Cardiac fibroblast (primary cell): ENCODE measurements at places on chromosomes 13 and 19.

GRCh38 chr13:101746513-101746912, 294.0 kb downstream of the ITGBL1 start:
- DNase-seq = no peak

- DNase-seq = no peak
Observed at GRCh38 chr13:22189176-22190048, 518.5 kb downstream of the FGF9 start.

- no peak for DNase-seq
Observed at GRCh38 chr13:45016792-45017425, 27.6 kb downstream of the GPALPP1 start.

GRCh38 chr19:29952177-29952576, 10.1 kb downstream of the URI1 start:
- peak; percentile 52 for DNase-seq

GRCh38 chr19:6087074-6087571, 23.2 kb downstream of the RFX2 start:
- no peak for DNase-seq

DNA sequence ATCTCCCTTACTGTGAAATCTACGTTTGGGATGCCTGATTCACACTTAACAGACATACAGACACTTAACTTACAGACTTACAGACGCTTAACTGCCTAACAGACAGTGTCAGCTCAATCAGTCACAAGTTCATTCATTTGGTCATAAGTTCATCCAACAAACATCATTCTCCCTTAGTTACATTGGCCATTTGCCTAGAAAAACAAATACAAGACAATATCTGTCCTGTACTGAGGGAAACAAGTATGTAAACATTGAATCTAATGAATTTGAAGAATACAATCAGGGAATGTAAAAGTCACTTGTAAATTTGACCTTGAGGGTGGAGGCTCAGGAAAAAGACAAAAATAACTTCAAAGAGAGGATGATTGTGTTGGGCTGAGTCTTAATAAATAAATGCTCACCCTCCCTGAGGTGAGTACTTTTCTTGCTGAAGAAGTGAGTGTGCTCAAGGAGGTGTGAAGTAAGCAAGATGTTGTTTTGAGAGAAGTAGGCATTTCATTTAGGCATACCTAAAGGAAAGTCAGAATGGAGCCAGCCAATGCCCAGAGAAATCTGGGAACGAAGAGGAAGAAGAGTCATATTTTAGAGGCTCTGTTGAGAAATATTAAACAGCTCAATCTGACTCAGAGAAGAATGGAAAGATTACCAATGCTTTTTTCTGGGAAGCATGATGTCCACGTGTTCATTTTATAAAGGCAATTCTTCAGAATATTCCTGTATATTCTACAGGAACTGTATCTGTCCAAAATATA, 958.4 kb upstream of the SLC10A2 start:
- peak; percentile 71 for DNase-seq

DNA sequence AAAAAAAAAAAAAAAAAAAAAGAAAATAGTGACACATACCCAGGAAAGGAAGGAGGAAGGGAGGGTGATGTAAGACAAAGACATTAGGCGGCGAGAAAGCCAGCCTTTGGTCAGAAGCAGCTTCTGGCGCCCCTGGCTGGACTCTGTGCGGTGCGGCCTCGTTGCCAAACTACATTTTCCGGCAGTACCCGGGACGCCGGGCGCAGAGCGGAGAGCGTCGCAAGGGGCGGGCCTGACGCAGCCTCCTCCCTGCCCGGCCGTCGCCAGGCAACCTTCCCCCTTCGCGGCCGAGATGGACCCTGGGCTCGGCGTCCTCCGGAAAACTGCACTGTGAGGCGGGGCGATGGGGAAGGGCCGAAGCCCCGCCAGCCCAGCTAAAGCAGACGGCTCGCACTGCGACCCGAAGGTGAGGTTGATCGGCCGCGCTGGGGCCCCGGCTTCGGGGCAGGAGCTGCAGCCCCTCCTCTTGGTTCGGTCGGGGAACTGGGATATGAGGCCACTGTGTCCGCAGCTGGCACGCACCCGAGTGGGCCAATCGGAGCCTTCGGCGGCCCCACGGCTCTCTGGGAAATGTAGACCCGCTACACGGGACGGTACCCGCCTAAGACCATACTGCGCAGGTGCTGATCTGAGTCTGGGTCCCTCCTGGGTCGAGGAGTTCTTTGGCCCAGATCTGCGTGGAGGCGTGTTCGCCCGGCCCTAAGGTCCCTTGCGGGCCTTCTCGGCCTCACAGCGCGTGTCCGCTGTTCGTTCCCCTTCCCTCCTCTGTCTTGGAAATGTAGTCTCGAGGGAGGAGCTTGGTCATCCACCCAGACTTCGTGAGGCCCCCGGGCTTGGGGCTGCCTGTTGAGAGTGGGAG, 2.3 kb upstream of the MZF1 start:
- peak; percentile 95 for DNase-seq

DNA sequence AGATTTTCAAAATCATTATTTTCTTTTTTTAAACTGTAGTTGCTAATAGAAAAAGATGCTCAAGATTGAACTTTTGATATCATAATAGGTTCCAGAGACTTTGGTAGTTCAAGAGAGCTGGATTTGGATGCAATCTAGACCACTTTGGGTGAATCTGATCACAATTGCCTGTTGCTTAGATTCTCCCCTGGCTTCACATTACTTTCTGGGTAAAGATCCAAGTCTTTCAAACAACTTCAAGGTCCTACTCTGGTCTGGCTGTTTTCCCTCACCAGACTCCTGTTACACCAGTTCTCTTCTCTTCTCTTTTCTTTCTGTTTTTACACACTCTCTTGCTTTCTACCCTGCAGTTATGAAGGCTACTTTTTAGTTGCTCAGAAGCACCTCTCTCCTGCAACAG, 7.4 kb upstream of the SPRY2 start:
- DNase-seq = no peak

DNA sequence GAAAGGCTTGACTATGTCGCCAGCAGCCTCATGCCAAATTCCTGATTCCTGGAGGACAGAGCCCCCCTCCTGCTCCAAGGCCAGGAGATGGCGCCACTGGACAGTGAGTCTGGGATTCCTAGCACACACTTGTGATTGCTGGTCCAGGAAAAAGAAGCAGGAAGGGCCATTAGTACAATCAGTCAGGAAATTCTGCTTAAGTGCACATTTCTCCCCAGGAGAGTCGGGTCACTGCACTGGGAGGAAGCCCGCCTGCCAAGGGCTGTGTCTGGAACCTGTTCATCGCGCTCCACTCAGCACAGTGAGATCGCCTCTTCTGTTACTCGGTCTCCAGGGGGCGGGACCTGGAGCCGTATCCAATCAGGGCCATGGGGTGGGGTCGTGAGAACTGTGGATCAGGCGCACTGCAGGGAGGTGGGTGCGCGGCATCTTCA, 65.1 kb downstream of the ZNF823 start:
- DNase-seq = peak; percentile 71

GRCh38 chr13:43408274-43408673, 378.5 kb downstream of the ENOX1 start:
- no peak for DNase-seq

- DNase-seq = no peak
Observed at GRCh38 chr13:102033386-102033785, 368.5 kb downstream of the FGF14 start.

DNA sequence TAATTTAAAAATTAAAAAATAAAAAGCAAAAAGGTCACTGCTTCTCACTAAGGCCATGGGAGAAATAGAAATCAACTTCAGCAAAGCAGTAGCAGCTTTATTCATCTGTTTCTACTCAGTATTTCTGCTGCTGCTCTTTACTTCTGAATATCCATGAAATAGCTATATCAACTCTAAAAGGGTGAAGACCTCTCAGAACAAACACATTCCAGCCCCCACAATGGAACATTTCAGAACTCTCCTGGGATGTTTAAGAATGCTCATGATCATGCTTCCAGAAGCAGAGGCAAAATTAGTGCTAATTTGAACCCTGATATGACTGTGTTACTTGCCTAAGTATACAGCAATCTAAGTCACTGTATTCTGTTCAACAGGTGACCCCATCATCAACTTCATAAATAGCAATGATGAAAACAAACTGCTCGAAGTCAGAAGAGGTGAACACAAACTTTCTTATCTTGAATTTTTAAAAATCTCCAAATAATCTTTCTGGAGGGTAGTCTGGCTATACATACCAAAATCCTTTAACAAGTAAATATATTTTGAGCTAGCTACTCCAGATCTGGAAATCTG, 29.6 kb upstream of the DOCK9 start:
- DNase-seq = no peak

- DNase-seq = no peak
Observed at GRCh38 chr19:4385291-4386040, 14.9 kb downstream of the SH3GL1 start.

GRCh38 chr19:35217649-35217990, 10.9 kb downstream of the FAM187B start:
- no peak for DNase-seq

DNA sequence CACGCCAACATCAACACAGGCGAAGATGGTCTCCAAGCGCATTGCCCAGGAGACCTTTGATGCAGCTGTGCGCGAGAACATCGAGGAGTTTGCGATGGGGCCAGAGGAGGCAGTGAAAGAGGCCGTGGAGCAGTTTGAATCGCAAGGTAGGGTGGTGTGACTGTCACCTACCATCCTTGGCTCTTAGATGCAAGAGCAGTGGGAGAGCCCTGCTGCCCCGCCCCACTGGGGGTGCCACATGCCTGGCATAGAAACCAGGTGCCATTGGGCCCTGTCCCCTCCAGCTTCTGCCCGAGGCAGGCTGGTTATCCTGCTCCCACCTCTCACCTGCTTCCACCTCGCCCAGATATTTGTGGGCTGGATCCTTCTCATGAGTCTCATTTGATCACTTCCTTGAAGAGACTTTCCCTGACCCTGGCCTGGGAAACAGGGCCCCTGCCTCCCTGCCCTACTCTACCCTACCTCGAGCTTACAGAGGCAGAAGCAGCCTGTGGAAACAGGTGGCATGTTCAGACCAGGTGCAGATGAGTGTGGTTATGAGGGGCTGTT, 9.4 kb downstream of the ARMC6 start:
- DNase-seq = no peak

GRCh38 chr13:34310539-34310938, 492.6 kb downstream of the RFC3 start:
- no peak for DNase-seq

DNA sequence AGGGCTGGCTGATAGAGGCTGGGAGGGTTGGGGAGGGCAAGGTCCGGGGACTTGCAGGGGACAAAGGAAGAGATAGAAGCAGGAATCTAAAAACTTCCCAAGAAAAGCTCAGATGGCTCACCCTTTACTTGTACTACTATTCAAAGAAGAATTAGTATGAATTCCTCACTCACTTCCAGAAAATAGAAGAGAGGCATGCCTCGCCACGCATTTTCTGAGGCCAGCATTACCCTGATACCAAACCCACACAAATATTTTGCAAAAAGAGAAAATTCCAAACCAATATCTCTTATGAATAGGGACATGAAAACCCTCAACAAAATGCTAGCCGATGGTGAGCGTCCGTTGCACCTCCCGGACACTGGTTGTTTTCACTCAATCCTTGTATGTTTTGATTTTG, 54.0 kb downstream of the ING1 start:
- DNase-seq = no peak

GRCh38 chr13:31595563-31595962, 143.8 kb upstream of the RXFP2 start:
- DNase-seq = peak; percentile 37

- no peak for DNase-seq
Observed at GRCh38 chr13:21735701-21736401, 65.0 kb downstream of the FGF9 start.

DNA sequence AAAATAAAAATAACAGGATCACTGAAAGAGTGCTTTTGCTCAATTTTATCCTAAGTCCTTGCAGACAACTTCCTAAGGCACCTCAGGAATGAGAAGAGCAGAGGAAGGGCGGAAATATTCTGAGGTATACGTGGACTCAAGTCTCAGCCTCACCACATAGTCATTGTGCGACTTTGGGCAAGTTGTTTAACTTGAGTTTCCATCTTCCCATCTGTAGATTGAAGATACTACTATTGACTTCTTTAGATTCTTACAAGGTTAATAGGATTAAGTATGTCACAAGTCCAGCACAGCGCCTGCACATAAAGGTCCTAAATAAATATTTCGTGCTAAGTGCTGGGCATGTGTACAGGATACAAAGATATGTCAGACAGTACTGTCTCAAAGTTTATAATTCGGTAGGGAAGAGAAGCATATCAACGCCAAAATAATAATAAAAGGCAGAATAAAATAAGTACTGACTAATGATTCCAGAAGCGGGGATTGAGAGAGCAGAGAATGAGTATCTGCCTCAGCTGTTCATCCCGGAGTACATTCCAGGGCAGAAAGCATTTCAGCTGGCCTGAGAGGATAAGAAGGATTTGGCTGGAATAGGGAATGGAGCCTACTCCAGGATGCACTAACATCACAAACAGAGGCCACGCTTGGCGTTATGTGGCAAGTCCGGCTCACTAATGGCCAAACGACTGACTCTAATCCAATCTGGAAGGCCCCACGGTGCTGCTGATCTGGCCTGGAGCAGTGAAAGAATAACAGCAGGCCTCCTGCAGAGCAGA, 139.7 kb downstream of the FLT1 start:
- no peak for DNase-seq

DNA sequence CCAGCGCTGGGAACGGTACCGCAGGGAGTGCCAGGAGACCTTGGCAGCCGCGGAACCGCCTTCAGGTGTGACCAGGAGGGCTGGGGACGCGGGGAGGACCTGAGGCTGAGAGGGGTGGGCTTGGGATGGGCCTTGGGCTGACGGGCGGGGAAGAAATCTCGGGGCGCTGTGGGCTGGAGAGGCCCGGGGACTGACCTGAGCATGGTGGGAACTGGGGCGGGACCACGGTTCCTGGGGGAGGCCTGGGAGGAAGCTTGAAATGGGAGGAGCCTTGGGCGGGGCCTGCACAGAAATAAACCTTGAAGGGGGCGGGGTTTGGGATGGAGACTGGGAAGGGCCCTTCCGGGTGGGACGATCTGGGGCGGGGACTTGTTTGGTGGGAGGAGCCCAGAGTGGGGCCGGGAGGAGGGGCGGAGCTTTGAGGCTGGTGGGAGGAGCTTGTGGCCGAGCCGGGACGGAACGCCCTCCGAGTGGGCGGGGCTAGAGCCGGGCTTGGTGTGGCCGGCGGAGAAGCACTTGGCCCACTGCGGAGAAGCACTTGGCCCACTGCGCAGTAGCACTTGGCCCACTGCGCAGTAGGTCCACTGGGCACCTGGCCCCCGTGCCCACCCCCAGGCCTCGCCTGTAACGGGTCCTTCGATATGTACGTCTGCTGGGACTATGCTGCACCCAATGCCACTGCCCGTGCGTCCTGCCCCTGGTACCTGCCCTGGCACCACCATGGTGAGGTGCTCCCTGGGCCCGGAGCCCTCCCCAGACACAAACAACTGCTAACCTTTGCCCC, 2.8 kb downstream of the GIPR start:
- DNase-seq = peak; percentile 74

- no peak for DNase-seq
Observed at GRCh38 chr13:106527445-106527801, 8.0 kb downstream of the EFNB2 start.
